ENCODE measurements at places on chromosomes 1 and 21.

DNA sequence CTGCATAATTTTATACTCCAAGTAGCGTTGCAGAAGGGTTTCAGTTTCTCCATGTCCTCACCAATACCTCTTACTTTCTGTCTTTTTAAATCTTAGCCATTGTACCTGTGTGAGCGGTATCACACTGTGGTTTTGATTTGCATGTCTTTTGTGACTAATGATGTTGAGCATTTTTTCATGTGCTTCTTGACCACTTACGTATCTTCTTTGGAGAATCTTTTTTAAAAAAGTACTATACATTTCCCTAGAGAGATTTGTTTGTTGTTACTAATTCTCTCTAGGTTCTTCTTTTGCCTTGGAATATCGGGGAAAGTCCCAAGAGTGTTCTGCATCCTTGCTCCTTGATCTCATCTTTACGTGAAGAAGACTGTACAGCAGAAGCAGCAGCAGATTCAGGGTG is 81.8 kb upstream of the WARS2 start:
- DNase-seq = no peak

DNA sequence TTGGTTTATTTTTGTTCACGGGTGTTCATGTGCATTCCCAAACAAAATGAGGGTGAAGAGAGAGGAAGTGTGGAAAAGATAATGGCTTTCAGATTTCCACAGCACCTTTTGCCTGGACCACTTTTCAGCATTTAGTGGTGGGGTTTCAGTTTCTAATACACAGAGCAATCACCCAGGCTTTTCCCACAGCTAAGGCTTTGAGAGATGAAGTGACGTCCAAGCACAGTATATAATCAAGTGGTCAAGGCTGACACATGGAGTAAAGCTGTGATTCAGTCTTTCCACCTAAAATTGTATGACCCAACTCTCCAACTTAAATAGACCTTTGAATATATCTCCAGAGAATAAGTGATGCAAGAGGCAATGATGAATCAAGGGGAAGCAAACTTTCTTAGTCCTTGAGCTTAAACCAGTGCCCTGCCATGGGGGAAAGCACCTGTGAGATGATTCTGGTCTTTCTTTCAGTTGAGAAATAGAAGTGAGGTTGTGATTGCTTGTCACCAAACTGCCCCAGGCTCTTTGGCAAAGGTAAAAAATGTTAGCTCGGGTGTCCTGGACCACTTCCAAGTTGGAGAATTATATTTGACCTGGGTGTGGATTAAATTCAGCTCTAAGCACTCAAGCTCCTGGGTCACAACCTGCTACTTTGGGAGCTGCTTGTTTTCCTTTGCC is 2.4 kb upstream of the PIK3R3 start:
- DNase-seq = peak; percentile 68

DNA sequence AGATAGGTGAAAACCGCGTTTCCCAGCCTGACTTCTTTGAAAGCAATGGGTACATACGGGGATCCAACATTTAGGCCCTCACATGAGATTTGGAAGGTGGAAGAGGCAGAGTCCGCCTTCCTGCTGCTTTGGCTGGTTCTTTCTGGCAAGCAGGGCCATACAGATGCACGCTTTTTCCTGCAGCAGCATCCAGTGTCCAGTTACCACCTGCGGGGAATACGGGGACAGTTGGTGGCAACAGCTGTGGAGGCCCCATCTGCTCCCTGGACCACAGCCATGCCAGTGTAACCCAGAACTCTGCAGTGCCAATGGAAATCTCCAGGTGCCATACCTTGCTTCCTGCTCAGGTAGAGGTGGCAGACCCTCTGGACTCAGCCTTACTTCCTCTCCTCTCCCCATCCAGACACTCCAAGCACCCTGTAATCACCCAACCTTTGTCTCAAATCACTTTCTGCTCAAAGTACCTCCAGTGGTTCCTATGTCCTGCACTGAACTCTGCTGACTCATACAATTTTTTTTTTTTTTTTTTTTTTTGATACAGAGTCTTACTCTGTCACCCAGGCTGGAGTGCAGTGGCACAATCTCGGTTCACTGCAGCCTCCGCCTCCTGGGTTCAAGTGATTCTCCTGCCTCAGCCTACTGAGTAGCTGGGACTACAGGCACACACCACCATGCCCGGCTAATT is 68.3 kb downstream of the SLC16A1 start:
- no peak for DNase-seq

DNA sequence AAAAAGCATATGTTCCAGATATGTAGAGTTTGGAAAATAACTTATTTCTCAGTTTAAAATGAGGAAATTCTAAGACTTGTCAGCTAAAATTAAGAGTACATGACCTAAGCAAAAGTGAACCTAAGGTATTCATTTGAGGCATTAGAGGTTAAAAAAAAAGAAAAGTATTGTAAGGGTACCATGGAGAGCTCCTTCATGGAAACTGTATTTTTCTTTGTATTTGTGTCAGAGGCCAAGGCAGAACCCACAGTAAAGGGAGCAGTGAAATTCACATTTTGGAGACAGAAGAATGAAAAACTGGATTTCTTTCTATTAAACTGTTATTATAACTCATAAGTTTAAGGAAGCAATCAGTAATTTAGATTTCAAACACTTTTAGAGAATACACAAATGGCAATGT is 1494.8 kb downstream of the KCNT2 start:
- DNase-seq = no peak

DNA sequence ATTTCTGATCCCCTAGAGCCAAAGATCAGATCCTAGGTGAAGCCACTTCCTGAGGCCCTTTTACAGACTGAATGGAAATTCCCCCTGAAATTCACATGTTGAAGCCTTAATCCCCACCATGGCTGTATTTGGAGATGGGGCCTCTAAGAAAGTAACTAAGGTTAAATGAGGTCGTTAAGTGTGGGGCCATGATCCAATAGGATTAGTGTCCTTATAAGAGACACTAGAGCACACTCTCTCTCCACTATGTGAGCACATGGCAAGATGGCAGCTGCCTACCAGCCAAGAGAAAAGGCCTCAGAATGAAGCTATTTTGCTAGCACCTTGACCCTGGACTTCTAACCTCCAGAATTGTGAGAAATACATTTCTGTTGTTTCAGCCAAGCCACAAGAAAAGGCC is 13.9 kb downstream of the ABCB10 start:
- DNase-seq = no peak

- DNase-seq = peak; percentile 95
Observed at GRCh38 chr1:196160066-196160795, 448.0 kb downstream of the KCNT2 start.

- DNase-seq = no peak
Observed at GRCh38 chr1:100419072-100419471, 66.8 kb downstream of the CDC14A start.

DNA sequence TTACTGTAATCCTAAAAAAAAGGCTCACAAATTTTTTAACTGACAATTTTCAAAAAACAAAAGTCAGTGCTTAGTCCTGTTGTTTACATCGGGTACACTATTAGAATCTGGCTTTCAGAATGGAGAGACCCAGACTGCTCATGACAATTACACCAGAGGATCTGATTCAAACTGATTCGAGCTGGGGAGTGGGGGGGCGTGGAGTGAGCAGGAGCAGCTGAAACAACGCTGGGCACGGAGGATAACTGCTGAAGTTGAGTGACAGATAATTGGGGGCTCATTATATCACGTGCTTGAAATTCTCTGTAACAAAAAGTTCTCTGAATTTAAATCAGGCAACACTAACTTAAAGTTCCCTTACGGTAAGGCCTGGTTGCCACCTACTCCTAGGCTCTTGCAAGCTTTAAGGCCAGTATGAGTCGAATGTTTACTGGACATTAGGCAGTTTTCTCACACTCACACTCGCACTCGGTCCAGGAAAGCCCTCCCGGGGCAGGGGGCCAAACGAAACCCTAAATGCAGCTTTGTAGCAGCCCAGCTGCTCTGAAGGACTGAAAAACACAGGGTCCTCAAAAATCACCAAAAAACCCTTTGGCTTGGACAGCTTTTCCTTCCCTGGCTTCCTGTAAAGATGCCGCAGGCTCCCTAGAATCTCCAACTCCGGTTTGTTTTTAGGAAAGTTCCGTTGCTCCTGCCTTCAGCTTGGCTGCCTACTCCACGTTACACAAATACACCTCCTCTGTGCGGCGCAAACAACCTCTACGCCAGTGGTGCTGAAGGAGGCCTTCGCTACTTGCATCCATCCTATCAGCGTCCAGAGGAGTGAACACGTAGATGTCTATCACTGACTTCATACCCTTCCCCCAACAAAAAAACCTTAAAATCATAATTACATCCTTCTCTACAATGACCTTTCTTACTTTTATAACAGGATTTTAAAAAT is 42.9 kb downstream of the CAPZB start:
- no peak for DNase-seq

DNA sequence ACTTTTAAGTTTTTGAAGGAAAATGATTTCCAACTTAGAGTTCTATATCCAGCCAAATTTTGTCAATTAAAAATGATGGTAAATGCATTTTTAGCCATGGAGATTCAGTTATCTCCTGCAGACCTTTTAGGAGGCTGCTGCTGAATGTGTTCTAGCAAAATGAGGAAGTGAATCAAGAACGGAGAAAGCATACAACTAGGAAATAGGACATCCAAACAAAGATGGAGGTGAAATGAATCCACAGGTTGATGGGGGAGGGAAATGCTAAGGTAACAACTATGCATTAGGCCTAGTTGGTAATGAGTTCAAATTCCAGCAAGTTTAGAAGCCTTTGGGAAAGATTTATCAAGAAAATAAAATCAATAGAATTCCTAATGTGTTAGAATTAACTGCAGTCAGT is 80.5 kb downstream of the FNBP1L start:
- DNase-seq = no peak

GRCh38 chr21:38311765-38312164 is 55.0 kb downstream of the KCNJ15 start:
- DNase-seq = no peak

GRCh38 chr1:1135339-1136136 is 19.6 kb upstream of the C1orf159 start:
- DNase-seq = no peak

- no peak for DNase-seq
Observed at GRCh38 chr1:231591466-231591865, 35.1 kb upstream of the DISC1 start.

DNA sequence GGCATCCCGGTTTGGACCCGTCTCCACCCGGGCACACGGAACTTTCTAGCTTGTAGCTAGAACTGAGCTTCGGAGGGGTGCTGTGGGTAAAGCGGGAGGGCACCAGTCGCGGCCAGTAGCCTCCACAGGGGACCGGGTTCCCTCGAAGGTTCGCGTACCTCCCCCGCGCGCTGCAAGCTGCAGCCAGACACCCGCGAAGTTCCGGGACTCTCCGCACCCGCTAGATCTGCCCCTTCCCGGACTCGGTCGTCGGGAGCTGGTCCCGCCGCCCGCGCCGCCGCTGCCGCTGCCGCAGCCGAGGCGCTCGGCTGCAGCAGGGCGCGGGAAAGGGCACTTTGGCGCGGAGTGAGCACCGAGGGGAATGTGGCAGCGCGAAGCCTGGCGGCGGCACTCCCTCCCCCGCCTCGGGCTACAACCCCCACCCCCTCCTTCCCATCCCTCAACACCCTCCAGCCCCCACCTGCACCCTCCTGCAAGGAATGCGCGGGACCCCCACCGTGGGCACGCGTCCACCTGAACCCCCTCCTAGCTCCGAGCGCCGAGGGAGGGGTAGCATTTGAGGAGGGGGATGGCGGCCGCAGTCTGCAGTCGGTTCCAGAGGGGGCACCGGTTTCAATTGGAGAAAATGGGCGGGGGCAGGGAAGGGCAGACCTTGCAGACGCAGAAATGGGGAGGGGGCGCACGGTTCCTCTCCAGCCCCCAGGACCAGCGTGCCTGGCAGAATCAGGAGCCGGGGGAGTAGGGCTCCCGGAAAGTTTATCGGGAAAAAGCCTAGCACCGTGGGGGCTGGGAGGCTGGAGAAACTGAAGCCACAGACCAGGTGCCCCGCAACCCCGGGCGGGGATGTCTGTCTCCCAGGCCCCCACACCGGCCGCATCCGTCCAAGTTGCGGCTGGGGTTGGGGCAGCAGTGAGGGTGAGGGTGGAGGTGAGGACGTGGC is 968 bp downstream of the CSMD2 start:
- DNase-seq = no peak

DNA sequence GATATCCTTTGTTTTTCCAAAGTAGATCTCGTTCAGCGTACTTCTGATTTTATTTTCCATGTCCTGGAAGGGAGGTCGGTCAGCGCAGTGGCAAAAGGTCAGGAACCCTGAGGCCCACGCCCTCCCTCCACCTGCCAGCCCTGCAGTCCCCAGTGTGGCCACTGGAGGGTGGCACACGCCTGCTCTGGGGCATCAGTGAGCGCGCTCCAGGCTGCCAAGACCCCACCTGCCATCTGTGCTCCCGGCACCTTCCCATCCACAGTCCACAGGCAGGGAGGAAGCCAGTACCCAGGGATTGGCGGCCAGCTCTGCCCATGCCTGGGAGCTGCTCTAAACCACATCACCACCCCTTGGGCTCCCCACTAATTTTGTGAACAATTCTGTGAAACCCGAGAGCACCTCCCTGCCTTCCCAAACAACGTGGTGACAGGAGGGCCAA is 32.3 kb downstream of the SLC66A1 start:
- peak; percentile 16 for DNase-seq

DNA sequence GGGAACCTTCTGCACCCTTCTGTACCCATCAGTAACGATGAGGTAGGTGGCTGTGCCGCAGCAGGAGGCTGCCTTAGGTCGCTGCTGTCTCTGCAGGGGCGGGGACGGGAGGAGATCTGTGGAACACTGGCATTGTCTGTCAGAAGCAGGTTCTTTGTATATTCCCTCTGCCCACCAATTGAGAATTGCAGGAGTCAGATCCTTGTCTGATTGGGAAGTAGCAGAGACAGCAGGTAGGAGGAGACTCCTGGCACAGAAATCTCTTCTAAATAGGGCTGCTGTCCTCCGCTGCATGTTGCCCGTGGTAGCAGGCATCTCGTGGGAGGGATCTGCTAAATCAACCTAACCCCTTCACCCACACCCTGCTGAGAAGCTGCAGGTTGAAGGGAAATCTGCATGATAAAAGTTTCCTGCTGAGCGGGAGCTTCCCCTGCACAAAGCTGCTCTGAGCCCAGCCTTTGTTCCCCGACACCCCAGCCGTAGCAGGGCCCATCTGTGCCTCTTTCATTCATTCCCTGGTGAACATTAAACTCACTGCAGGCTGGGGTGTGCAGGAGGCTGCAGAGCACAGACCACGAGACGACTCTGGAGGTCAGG is 15.9 kb downstream of the SARS1 start:
- no peak for DNase-seq

DNA sequence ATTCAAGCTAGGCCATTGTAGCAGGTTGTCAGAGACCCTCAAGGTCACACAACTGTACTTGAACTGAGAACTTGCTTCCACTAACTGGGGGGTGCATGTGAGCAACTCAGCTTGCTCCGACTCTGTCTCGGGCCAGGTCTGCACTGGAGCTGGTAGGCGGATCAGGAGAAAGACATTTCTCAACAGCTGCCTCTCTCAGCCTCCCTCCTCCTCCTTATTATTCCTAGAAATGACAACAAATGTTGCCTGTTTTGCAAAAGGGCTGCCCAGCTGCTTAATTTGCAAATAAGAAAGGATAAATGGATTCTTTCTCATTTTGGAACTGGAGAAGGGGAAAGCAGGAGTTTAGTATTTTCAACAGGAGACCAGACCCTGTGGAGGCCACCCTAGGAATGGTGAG is 140.5 kb downstream of the RHOU start:
- DNase-seq = no peak
